ENCODE measurements at places on chromosomes 6 and 20.

- no peak for DNase-seq
Observed at GRCh38 chr6:158322400-158322723, 10.1 kb downstream of the TULP4 start.

GRCh38 chr6:1606780-1607515 lies 2.8 kb upstream of the FOXC1 start:
- DNase-seq, result no peak

DNA sequence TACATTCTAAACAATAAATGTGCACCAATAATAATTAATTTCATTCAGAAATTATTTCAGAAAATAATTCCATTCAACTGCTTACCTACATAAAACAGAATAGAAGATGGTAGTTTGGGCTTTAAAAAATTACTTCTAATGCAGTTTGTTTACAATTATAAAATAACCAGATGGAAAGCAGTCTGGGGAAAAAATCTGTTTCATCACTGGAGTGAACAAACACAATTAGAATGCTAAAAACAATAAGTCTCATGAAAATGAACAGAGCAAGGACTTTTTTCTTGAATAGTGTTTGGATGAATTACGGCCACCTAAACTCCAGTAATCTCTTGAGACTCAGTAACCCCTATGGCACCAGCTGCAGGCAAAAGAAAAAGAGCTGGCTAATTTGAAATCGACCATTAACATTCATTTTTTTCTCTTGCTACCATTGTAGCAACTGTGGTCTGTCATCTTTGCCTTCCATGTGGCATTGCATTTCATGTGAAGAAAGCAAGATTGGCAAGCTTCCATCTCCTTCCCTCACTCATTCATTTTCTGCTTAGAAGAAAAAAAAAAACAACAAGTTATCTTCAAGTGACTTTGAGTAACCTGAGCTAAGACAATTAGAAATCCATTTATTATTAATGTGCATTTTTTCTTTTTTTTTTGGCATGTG lies 88.4 kb upstream of the CEP85L start:
- DNase-seq, result no peak

- no peak for DNase-seq
Observed at GRCh38 chr6:84766799-84767525, 2.6 kb upstream of the TBX18 start.

DNA sequence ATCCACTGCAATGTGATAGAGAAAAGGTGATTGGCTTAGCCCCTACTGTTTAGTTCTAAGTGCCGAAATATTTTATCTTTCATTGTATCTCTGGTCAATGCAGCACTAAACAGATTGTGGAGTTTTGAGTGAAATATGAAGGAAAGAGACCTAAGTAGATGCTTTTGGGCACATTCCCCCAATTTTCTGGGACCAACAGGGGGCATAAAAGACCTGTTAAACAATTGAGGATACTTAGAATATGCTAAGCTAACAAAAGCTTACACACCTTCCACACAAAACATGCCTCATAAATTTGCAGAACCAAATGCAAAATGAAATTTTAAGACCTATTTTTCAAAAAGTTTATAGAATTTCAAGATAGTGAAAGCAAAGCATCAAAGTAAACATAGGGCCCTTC lies 746.9 kb downstream of the TBC1D32 start:
- no peak for DNase-seq

Data from stimulated activated CD4-positive, alpha-beta T cell treated with anti-CD3 and anti-CD28 coated beads, Interleukin-12 subunit alpha, Interleukin-12 subunit beta, amount 100 ng/mL, for 4 hours (primary cell).